ENCODE measurements at places on chromosomes 16 and 17. TPM values are rescaled to one million over a fixed set of nuclear protein-coding genes. Genes with fewer than 3 reads are reported as not detected.

The PKMYT1 gene
- 1.5 TPM for total RNA-seq

The ADAM11 gene
- total RNA-seq = 1.4 TPM

The GSG1L gene
- total RNA-seq = 10.6 TPM

- DNase-seq = no peak
Observed at GRCh38 chr16:53465606-53466280, 31.5 kb downstream of the RBL2 start.

DNA sequence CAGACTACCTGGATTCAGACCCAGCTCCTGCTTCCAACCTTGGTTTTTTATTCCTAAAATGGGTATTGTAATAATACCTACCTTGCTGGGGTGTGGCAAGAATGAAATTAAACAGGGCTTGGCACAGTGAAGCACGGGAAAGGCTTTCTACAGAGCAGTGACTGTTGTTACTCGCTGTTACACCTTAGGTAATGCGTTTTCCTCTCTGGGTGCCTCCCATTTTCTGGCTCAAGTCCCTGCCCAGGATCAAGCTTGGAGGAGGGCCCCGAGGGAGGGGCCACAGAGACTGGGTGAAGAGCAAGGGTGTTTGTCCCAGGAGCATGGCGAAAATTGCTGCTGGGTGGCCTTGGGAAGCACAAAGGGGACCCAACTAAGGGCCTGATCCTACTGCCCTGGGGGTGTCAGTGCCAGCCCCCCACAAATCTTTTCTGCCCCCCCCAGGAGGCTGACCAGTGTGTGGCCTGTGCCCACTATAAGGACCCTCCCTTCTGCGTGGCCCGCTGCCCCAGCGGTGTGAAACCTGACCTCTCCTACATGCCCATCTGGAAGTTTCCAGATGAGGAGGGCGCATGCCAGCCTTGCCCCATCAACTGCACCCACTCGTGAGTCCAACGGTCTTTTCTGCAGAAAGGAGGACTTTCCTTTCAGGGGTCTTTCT is 13.3 kb downstream of the MIEN1 start:
- DNase-seq = peak; percentile 38

- DNase-seq = no peak
Observed at GRCh38 chr16:71919035-71919434, 23.7 kb downstream of the IST1 start.

- no peak for DNase-seq
Observed at GRCh38 chr16:54174750-54175149, 111.8 kb downstream of the IRX3 start.

GRCh38 chr17:36152639-36153120 is 23.8 kb downstream of the TBC1D3B start:
- no peak for DNase-seq

All from aorta (tissue), 5 donors.